Fibroblast of upper back skin (primary cell): ENCODE measurements at places on chromosomes 7 and 10.

DNA sequence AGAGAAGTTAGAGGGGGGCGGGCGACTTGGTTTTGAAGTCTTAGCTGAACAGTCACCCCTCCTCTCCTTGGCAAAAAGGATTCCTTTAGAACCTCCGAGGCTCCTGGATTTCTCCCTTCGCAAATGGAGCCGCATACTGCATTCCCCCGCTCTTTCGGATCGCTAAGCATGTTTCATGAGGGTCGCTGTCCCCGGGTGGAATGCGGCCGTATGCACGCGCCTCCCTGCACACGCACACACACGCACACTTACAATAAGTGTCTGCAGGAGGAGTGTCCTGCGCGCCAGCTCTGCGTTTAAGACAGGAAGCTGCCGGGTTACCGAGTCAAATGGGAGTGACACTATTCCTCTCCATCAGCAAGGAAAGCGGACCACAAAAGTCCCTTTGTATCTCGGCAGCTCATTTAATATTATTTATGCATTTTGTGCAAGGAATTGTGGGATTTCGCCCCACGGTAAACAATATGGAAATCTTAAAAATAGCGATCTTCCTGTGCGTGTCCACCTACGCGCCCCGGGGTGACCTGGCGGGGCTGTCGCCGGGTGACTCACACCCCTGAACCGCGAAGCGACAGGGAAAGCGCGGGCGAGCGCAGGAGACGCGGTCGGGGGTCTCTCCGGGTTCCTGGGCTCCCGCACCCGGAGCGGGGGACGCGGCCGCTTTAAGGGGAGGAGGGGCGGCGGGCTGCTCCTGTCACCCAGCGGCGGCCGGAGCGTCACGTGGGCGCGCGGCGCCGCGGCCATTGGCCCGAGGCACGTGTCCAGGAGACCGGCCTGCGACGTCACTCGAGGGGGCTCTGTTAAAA is 988 bp upstream of the EN2 start:
- DNase-seq, result peak; percentile 53

- peak; percentile 37 for DNase-seq
Measured at GRCh38 chr10:48289501-48290238, 15.2 kb upstream of the FRMPD2 start.

- DNase-seq, result no peak
Measured at GRCh38 chr10:59879363-59879913, 26.9 kb downstream of the CCDC6 start.

- no peak for DNase-seq
Measured at GRCh38 chr10:124721330-124722045, 22.7 kb downstream of the FAM53B start.

- DNase-seq, result no peak
Measured at GRCh38 chr7:140015471-140015970, 47.2 kb downstream of the PARP12 start.

DNA sequence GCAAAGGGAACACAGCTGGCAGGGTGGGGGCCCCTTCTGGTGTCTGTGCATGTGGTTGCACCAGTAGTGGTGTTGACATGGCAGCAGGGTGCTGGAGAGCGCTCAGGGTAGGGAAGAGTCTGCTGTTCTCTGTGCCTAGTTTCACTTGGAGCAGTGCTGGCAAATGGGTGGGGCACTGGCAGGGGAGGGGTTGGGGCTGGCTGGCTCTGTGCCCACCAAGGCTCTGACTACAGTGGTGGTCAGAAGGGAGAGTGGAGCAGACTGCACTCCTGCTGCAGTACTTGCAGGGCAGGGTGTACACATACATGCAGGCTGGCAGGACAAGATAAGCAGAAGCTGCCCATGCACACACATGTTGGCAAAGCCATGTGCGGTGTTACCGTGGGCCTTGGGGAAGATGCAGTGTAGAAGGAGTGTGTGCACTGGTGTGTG is 18.2 kb downstream of the FAM25A start:
- no peak for DNase-seq

DNA sequence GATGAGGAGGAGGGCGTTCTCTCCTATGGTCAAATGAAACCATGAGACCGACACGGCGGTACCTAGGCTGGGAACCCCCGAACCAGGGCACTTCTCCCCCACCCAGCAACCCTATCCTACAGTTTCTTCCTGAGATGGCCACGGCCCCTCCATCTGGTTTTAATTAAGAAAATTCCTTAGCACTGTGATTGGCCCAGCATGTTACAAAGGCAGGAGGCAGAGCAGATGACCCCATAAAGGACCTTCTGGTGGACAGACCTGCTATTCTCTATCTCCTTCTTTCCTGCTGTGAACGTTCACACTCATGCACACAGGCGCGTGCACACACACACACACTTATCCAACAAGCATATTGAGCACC is 129.4 kb downstream of the RGS10 start:
- peak; percentile 67 for DNase-seq

- DNase-seq, result peak; percentile 2
Measured at GRCh38 chr7:118372530-118372929, 148.0 kb downstream of the ANKRD7 start.

DNA sequence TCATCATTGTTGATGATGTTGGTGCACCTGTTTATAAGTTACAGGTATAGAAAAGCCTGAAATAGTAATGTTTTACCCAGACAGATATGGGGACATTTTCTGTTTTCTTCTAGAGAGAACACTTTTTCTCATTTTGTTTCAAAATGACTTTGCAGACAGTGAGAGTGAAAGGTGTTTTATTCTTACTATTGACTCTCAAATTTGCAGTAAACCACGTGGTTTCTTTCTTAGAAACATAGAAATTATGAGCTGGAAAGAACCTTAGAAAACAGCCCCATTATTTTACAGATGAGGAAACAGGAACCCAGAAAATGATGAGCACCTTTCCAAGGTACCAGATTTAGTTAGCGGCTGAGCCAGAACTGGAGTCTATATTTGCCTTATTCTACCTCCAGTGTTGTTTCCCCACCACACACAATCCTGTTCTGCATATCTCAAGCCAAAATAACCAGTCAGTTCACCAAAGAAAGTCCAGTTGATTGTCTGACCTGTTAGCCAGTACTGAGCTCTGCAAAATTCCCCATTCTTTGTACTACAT is 138.9 kb upstream of the AHR start:
- DNase-seq, result no peak

DNA sequence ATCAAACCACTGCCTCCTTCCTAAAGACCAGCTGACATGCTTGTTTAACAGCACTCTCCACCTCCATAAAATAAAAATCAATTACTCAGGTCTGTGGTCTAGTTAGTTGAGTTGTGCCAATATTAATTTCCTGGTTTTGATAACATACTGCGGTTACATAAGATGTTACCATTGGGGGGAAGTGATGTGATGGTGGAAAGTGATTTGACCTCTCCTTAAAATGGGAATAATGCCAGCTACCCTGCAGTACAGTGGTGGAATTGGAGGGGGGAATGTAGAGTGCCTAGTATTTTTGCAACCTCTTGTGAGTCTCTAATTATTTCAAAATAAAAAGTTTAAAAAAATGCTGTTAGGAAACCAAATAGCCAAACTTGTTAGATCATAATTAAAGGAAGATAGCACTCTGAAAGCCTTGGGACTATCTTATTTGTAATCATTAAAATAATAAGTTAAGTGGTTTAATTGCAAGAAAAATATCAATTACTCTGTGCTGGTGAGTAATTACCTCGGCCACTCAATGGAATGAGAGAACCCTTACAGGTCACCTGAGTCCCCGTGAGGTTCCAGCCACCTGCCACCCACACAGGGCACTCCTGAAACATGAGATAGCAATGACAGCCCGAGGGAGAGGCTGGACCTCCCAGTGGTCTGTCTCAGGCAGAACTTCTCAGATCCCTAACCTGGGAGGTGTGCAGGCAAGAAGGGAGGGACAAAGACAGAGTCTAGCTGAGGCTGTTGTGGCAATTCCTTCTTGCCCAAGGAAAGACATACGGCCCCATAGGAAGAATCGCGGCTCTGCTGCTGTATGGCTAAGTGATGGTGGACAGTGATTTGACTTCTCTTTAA is 94.1 kb downstream of the SH3PXD2A start:
- no peak for DNase-seq

- DNase-seq, result no peak
Measured at GRCh38 chr7:34850681-34851080, 186.6 kb downstream of the DPY19L1 start.

DNA sequence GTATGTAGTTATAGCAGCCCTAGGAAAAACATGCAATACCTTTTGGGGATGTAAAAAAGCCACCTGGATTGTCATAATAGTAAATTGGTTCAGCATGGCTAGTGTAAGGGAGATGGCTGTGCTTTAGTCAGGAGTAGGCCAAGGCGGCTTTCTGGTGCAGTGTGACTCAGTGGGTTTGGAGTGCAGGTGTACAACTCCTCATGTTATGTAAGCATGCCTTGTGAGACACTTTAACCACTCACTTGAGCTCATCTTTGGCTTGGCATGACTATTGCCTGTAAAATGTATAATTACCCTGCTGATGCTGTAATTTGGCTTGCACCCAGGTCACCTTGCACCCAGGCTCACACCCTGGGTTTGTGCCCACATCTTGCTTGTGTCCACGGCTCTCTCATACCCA is 239.2 kb upstream of the GLI3 start:
- DNase-seq, result no peak

DNA sequence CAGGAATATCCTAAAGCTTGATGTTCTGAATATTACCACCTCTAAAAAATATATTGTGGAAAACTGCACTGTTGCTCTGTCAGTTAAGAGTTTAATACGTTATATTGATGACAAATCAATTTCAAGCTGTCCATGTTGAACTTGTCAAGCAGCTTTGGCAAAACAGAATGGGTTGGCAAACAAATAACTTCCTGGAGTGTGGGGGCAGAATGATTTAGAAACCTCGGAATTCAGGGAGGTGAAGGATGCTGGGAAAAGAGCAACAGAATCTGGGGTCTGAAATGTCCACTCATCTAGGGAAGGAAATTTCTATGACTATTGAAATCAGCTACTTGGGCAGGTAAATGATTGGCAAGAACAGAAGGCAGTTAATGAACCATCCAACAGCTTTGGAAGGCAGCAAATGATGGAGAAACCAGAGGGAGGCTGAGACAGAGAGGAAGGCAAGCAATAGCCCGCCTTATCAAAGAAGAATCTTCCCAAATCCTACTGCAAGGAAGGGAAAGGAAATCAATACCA is 95.1 kb upstream of the PALS2 start:
- DNase-seq, result no peak

DNA sequence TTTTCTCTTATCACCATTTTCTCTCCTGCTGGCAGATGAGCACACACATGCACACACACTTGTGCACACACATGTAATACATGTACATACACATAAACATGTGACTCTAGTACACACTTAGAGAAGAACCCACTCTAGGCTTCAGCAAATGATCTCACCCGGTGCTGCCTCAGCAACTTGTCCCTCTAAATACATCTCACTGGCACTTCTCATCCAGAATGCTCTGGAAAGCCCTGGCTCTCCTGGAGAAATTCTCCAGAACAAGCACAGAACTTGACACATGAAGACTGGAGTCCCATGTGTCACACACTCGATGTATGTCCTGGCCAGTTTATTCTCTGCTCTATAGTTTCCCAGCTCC is 254.9 kb downstream of the ELMO1 start:
- no peak for DNase-seq

DNA sequence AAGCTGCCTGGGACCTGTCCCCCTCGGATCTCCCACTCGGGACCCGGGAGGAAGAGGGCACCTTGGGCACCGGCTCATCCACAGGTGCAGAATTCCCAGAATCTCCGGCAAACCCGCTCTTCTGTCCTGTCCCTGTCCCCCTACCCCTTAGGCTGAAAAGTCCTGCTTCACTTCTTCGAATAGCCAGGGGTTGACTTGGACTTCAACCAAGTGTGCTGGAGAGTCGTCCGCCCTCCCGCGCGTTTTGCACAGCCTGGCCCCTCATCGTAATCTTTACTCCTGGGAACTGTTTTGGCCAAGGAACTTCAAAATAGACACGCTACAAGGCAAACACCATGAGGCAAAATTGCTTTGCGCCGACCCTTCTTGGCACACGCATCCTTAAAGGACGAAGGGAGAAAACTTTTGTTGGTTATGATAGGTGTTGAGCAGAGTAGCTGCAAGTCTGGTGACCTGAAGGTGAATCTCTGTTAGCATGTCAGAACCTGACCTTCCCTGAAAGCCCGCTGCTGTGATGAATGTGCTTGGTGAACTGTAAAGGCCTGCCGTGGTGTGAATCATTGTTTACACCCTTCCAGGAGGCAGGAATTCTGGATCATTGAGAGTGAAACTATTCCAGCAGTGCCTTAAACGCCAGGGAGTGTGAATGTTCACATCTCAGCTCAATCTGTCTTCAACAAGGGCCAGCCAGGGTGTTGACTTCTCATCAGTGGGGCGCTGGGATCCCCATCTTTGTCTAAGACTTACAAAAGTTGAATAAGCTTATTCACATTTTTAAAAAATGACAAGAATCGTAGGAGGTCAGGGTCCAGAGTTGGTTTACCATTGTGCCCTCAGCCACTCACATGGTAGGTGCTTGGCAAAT is 589 bp upstream of the RAPGEF5 start:
- DNase-seq, result no peak
